CD4-positive, alpha-beta T cell treated with Interferon alpha-2 for 1 hour (primary cell): ENCODE measurements at places on chromosomes 3 and 15.

DNA sequence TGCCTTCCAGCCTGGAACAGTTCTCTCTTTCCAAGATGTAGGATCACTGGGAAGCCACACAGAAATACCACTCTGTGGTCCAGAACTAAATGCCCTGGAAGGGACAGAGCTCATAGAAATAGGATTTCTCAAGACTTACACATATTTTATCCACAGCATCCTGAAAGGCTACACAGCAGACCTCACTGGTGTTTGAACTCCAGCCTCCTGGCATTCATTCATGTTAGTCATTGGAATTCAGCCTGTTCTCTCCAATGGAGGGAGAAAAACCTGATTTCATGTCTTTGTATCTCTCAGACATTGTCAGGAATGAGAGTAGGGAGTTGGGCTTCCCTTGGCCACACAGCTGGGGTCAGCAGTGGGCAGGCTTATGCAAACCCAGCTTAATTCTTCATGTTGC is 121.1 kb upstream of the PPP2R3A start:
- no peak for DNase-seq

GRCh38 chr3:165194511-165195240 is 1.5 kb downstream of the SLITRK3 start:
- DNase-seq, result no peak

- DNase-seq, result peak; percentile 6
Measured at GRCh38 chr3:173395073-173395411, 2.5 kb upstream of the NLGN1 start.

GRCh38 chr15:45197512-45197911 is 9.7 kb upstream of the SHF start:
- DNase-seq, result no peak

DNA sequence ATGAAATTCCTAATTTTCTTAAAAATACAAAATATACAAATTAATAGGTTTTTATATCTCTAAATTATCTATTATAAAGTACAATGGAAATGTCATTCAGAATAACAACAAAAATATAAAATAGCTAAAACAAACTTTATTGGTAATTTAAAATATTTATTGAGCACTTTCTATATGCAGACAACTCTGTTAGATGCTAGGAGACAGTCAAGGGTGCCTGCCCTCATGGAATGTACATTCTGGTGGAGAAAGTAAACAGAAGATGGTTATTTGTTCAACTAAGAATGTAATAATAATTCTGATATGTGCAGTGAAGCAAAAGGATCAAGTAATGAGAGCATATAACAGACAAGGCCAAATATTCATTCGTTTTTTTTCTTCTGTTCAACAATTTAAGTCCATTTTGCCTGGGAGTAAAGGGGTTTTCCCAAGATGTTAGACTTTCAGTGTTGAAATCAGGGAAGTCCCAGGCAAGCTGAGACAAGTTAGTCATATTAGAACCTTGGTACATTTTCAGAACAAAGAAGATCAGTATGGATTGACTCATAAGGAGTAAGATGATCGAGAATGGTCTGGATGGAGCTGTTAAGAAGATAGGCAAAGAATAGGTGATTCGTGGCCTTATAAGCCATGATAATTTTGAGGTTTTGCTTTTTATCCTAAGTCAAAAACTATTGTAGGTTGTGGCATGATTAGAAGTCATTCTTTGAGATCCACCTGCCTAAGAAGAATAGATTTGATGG is 150.2 kb upstream of the MLF1 start:
- no peak for DNase-seq

GRCh38 chr3:156793851-156794250 is 32.3 kb upstream of the LEKR1 start:
- no peak for DNase-seq

- DNase-seq, result peak; percentile 2
Measured at GRCh38 chr3:71219744-71220638, 363.5 kb downstream of the FOXP1 start.

DNA sequence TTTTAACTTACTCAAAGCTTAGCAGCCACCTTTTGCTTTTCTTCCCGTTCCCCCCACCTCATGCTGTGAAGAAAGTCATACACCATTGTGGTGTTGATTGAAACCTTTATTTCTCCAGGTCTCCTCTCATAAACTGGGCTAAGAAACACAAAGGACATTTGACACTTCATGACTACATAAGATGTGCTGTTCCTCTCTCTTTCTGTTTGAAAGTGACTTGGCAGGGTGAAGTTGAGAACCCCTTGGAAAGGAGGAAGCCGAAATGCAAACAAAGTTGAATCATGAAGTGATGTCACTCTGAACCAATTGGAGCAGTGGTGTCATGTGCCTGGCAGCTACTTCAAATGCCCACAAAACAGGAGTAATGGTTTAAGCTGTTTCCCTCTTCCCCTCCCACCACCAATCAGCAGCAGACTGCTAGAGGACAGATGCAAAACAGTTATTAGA is 174.7 kb downstream of the IGF1R start:
- peak; percentile 15 for DNase-seq

- DNase-seq, result no peak
Measured at GRCh38 chr15:78804391-78804792, 6.9 kb downstream of the ADAMTS7 start.

DNA sequence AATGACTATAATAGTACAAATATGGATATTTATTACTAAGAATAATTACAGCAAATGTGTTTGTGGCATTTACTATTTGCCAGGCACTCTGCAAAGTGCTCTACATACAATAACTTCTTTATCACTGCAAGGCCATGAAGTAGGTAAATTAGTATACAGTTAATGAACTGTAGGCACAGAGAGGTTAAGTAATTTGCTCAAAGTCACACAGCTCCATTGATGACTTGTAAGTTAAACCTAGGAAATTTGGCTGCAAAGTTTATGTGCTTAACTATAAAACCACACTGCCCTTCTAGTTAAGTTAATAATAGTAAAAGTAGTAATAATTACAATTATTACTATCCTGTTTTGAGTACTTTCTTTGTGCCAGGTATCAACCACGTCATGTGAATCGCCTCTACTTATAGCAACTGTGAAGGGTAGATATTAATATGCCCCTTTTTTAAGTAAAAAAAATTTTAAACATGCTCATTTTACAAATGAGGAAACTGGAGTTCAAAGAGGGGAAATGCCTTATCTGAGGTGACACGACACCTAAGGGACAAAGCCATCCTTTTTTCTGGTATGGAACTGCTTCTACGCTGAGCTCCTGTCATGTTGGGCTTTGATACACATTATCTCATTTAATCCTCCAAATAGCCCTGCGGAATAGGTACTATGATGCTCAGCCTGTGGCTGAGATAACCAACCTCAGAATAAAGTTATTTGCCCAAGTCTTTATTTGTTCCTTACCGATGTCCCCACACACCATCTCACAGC is 8.5 kb downstream of the BHLHE40 start:
- no peak for DNase-seq

- DNase-seq, result no peak
Measured at GRCh38 chr3:182382112-182382857, 411.0 kb upstream of the ATP11B start.

DNA sequence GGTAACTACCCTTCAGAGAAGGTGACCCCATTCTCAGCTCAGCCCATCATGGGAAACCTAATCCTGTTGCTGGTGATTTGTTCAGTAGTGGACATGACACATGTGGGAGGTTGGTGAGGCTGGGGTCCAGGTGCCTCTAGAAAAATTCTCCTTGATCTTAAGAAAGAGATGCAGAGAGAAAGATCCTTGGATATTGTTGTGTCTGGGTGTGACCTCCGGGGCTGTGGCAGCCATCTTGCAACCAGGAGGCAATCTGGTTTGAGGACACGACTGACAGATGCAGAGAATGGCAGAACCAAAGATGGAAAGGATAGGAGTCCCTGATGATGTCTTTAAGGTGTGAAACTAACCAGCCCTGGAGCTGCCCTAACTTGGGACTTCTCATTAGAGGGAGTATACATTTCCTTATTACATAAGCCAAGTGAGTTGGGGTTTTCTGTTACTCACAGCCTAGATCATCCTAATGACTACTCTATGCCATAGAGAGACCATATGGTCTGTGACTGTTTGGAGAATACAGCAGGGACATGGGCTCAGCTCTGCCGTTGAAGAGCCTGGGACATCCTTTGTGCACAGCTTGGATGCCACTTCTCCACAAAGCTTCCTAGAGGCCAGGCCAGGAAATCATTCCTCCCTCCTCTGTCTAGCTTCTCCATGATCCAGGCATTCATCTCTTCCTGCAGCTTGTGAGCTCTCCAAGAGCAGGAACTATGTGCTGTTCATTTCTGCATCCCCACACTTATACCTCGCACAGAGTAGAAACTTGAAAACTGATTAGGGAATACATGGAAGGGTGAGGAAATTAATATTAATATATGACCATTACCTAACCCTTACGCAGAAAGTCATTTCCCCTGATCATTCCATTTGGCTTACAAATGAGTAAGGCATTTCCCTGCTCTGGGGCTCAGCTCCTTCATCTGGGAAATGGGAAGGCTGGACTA is 45.9 kb downstream of the HRH1 start:
- no peak for DNase-seq

DNA sequence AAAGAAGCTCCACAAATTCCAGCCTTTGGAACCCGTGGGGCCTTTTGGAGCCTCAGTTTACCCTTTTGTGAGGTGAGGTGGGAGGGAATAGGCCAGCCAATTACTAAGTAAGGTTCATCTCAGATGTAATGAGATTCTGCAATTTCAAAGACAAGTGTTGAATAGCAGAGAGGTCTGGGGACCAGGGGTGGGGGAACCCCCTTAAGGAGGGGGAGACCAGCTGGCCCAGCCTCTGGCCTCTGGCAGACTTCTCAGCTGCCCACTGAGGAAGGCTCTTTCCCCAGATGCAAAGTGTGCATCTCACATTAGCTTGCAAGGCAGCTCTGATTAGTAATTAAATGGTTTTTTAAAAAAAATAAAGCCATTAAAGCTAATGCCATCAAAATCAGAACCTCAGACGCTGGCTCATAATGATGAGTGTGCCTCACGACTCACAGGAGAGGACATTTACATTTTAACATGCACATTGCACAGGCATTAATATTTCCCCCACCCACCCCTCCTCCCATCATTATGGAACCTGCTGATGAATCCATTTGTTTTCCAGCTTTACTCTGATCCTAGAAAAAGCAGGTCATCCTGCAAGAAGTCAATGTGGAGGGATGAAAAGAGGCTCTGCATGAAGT is 176.7 kb upstream of the TLE3 start:
- DNase-seq, result no peak

GRCh38 chr3:69865925-69866679 is 126.8 kb downstream of the MITF start:
- no peak for DNase-seq

GRCh38 chr3:101817992-101818391 is 31.3 kb upstream of the NFKBIZ start:
- no peak for DNase-seq

DNA sequence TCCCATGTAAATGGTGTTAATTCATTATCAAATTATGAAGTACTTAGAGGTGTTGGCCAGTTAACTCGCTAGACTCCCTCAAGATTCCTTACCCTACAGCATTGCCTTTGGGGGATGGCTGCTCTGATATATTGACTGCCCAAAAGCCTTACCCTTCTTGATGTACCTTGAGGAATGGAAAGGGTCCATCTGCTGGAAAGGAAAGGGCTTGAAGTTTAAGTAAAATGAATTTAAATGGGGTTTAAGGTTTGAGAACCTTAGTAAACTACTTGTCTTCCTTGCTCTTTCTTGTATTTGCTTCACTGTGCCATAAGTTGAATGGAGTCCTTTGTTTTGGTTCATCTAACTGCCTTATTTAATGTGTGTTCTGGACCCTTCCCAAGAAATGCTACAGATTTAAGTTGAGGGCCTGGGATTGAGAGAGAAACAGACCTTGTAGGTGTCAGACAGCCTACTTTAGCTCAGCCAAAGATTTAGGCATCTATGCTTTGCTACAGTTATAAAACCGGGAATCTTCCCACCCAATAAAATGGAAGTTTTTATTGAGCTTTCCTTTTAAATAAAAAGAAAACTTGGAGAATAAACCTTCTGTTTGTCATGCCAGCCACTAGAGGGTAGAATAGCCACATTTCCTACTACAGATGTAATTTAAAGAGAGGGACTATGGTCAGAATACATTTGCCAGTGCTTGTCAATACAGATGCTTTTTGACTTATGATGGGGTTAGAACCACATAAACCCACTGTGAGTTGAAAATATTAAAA is 25.3 kb downstream of the CMSS1 start:
- no peak for DNase-seq

- no peak for DNase-seq
Measured at GRCh38 chr3:64816355-64816754, 128.6 kb upstream of the ADAMTS9 start.

DNA sequence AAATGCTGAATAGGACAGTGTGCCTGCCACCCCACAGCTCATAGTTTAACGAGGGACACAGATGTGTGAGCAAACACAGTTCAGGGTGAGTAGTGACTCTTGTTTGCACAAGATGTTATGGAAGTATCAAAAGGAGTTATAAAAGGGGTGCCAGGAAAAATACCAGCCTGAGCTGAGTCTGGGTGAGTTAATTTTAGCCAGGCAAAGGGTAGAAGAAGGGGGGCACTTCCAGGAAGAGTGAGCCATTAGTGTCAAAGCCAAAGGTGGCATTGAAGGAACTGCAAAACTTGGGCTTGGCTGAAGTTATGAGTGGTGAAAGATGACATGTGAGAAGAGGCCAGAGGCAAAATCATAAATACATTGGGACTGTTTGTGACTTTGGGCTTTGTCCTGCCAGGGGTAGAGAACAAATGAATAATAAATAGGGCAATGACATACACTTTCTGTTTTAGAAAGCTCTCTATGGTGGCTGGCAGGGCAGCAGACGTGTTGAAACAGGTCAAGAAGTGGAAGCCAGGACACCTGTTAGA is 1.9 kb upstream of the SPPL2A start:
- DNase-seq, result no peak

- peak; percentile 37 for DNase-seq
Measured at GRCh38 chr15:60573936-60574335, 95.0 kb upstream of the ICE2 start.

DNA sequence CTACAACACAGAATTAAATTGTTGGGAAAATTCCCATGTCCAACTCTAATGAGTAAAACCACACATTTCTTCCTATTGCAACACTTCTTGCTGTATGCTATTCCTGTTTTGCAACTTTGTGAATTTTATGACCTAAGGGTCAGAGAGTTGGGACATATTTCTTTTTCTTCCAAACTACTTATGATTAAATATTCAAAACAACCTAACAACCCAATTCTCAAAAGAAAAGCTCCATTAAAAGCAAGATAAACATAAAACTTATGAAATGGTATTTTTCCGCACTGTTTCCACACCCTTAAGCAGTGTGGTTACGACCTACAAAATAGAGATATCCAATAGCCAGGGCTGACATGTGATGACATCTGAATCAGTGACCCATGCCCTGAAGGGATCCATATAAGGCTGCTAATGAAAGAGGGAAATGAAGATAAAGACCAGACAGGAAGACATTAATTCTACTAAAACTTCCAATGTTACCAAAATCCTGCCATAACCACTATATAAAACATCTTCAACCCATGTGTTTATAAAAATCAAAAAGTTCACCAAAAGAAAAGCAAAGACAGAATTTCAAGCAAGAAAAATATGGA is 45.6 kb downstream of the DMXL2 start:
- DNase-seq, result peak; percentile 13

GRCh38 chr15:83430441-83430840 is 16.7 kb upstream of the SH3GL3 start:
- DNase-seq, result no peak

- DNase-seq, result no peak
Measured at GRCh38 chr15:31571676-31572075, 245.0 kb downstream of the KLF13 start.

GRCh38 chr3:170863816-170864215 is 6.2 kb downstream of the RPL22L1 start:
- no peak for DNase-seq

GRCh38 chr15:37058316-37058985 is 41.9 kb downstream of the MEIS2 start:
- DNase-seq, result no peak

GRCh38 chr15:31362886-31363285 is 36.3 kb downstream of the KLF13 start:
- no peak for DNase-seq

GRCh38 chr3:41600616-41601015 is 361.3 kb downstream of the ULK4 start:
- DNase-seq, result no peak
